ENCODE measurements at places on chromosomes 2 and 18. TPM values are rescaled to one million over a fixed set of nuclear protein-coding genes. Genes with fewer than 3 reads are reported as not detected.
A peak's percentile ranks its signal among the peaks of the same experiment; 100 is the strongest.

GRCh38 chr18:75562216-75562615, 134.7 kb upstream of the SMIM21 start:
- H3K27ac ChIP-seq: no peak overlapping the region
- no peak overlapping the region for H3K4me3 ChIP-seq
- H3K27me3 ChIP-seq: no peaks in the 10 kb centered on the region
- no peaks in the 10 kb centered on the region for H3K4me1 ChIP-seq
- H3K36me3 ChIP-seq: no peaks in the 10 kb centered on the region

GRCh38 chr2:12918138-12918834, 201.6 kb downstream of the TRIB2 start:
- H3K27me3 ChIP-seq: no peaks in the 10 kb centered on the region
- H3K4me1 ChIP-seq: no peaks in the 10 kb centered on the region
- no peak for DNase-seq
- H3K36me3 ChIP-seq: no peaks in the 10 kb centered on the region

- DNase-seq: no peak
- no peak overlapping the region for H3K27ac ChIP-seq
- peaks cover 14% of the 10 kb centered on the region for H3K4me1 ChIP-seq
Observed at GRCh38 chr2:38526195-38526594, 76.5 kb downstream of the HNRNPLL start.

- no peak overlapping the region for H3K27ac ChIP-seq
- H3K4me1 ChIP-seq: no peaks in the 10 kb centered on the region
- peaks cover 22% of the 10 kb centered on the region for H3K36me3 ChIP-seq
- no peaks in the 10 kb centered on the region for H3K27me3 ChIP-seq
Observed at GRCh38 chr18:62979176-62979575, 263.8 kb downstream of the PHLPP1 start.

- no peak for DNase-seq
- no peak overlapping the region for H3K4me3 ChIP-seq
- H3K27ac ChIP-seq: no peak overlapping the region
- H3K27me3 ChIP-seq: no peaks in the 10 kb centered on the region
- H3K36me3 ChIP-seq: no peaks in the 10 kb centered on the region
Observed at GRCh38 chr2:35976611-35977010, 379.0 kb upstream of the CRIM1 start.

GRCh38 chr2:142716463-142717242, 160.8 kb upstream of the KYNU start:
- H3K4me1 ChIP-seq: peaks cover 23% of the 10 kb centered on the region
- H3K36me3 ChIP-seq: no peaks in the 10 kb centered on the region
- no peak overlapping the region for H3K4me3 ChIP-seq
- no peak overlapping the region for H3K27ac ChIP-seq
- DNase-seq: peak; percentile 74
- H3K27me3 ChIP-seq: no peaks in the 10 kb centered on the region

DNA sequence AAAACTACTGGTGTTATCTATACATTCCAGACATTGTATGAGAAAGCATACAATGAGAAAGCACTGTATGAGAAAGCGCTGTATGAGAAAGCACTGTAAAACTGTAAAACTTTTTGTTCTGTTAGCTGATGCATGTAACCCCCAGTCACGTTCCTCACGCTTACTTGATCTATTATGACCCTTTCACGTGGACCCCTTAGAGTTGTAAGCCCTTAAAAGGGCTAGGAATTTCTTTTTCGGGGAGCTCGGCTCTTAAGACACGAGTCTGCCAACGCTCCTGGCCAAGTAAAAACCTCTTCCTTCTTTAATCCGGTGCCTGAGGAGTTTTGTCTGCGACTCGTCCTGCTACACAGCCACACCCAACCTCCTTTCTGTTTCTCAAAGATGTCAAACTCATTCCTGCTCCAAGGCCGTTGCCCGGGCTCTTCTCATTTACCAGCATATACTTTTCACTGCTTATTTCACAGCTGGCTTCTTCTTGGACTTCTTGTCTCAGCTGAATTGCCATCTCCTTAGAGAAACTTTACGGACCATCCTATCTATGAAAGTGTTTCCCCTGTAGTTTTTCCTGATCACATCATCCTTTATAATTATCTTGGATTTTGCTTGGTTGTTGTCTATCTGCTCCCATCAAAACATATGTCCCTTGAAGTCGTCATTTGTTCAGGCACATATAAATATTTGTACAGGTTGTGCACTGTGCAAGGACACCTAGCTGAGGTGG, 29.8 kb upstream of the YES1 start:
- H3K27me3 ChIP-seq: peaks cover 56% of the 10 kb centered on the region
- no peaks in the 10 kb centered on the region for H3K4me1 ChIP-seq
- no peak for DNase-seq

DNA sequence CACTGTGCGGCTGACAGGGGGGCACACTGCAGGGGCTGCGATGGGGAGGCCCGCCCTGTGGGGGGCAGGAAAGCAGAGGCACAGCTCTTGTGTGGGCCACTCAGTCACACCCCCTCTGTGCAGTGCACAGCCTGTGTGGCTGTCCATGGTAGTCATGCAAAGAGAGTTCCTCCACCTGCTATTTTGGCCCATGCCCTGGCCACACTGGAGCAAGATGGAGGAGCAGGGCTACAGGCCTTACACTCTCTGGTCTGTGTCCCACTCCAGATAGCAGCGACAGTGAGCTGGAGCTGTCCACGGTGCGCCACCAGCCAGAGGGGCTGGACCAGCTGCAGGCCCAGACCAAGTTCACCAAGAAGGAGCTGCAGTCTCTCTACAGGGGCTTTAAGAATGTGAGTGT, 28.5 kb upstream of the FAHD2A start:
- H3K27me3 ChIP-seq: no peaks in the 10 kb centered on the region
- H3K27ac ChIP-seq: no peak overlapping the region
- H3K36me3 ChIP-seq: no peaks in the 10 kb centered on the region

DNA sequence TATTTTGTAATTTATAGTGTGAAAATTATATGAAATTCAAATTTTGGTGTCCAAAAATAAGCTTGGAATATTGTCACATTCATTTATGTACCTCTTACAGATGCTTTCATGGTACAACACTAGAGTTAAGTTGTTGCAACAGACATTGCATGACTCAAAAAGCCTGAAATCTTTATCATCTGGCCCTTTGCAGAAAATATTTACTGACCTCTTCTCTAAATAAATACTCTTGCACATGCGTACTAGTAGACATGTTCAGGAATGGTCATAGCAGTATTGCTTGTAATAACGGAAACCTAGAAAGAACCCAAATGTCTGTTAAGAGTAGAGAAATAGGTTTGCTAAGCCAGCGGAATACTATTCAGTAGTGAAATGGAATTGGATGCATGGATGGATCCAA, 60.4 kb downstream of the GALNT1 start:
- no peak for DNase-seq

GRCh38 chr2:150575861-150576260, 88.4 kb upstream of the RND3 start:
- no peak for DNase-seq
- H3K4me3 ChIP-seq: no peak overlapping the region
- H3K27ac ChIP-seq: no peak overlapping the region
- no peaks in the 10 kb centered on the region for H3K4me1 ChIP-seq
- peaks cover 7% of the 10 kb centered on the region for H3K36me3 ChIP-seq

- H3K27me3 ChIP-seq: no peaks in the 10 kb centered on the region
- no peaks in the 10 kb centered on the region for H3K36me3 ChIP-seq
- no peak overlapping the region for H3K4me3 ChIP-seq
- H3K4me1 ChIP-seq: peaks cover 10% of the 10 kb centered on the region
- no peak for DNase-seq
Observed at GRCh38 chr2:159091976-159092375, 123.5 kb downstream of the TANC1 start.

DNA sequence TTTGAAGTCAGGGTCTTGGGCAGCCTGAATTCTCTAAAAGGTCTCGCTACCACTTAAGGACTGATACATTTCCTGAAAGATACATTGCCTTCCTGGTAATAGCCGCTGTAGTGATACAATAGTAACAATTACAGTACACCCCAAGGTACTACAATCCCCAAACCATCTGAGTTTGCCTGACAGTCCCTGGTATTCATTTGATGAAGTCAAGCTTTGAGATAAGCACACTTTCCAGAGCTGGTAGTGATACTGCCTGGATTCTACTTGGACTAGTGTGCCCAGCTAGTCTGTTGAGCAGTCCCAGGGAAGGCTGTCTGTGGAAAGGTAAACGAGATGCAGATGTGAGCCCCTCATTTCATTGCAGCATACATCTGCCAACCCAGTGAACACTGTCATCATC, 24.4 kb upstream of the ITGB6 start:
- no peak for DNase-seq
- H3K36me3 ChIP-seq: no peaks in the 10 kb centered on the region
- H3K4me1 ChIP-seq: peaks cover 10% of the 10 kb centered on the region

DNA sequence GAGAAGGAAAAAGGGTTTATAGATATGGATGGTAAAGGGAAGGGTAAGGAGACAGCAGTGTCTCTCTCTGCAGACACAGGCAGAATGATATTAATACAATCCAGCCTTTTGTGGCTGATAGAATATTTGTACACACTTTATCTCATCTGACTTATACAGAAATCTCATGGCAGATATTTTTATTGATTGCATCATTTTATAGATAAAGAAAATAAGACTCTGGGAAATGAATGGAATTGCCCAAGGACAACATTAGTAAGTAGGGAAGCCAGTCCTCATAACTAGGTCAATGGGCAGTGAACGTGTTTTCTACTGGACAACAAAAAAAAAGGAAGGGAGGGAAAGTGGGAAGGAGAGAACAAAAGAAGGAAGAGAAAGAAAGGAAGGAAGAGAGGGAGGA, 236.4 kb upstream of the EPHA4 start:
- no peaks in the 10 kb centered on the region for H3K36me3 ChIP-seq
- no peak overlapping the region for H3K4me3 ChIP-seq
- DNase-seq: no peak
- H3K27me3 ChIP-seq: no peaks in the 10 kb centered on the region

DNA sequence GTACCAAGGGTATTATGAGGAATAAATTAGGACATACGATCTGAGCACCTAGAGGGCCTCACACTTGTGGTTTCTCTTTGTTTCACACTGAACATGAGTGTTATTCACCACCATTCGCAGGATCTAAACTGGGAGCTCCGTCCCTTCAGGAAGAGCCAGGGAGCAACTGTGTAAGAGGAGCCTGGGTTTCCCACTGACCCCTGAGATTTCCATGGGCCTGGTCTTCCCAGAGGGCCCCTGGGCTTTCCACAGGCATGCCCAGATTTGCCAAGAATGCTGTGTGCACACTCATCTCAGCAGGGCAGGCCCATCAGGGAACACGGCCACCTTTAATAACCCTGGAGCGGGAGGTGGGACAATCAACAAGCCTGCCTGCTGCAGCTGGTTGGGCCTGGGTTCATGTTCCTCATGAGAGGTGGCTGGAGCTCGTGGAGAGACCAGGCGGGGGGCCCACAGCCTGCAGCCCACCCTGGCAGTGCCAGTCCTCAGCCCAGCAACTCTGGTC, 416.8 kb upstream of the MYT1L start:
- no peaks in the 10 kb centered on the region for H3K4me1 ChIP-seq
- H3K36me3 ChIP-seq: no peaks in the 10 kb centered on the region
- no peaks in the 10 kb centered on the region for H3K27me3 ChIP-seq
- no peak overlapping the region for H3K4me3 ChIP-seq

DNA sequence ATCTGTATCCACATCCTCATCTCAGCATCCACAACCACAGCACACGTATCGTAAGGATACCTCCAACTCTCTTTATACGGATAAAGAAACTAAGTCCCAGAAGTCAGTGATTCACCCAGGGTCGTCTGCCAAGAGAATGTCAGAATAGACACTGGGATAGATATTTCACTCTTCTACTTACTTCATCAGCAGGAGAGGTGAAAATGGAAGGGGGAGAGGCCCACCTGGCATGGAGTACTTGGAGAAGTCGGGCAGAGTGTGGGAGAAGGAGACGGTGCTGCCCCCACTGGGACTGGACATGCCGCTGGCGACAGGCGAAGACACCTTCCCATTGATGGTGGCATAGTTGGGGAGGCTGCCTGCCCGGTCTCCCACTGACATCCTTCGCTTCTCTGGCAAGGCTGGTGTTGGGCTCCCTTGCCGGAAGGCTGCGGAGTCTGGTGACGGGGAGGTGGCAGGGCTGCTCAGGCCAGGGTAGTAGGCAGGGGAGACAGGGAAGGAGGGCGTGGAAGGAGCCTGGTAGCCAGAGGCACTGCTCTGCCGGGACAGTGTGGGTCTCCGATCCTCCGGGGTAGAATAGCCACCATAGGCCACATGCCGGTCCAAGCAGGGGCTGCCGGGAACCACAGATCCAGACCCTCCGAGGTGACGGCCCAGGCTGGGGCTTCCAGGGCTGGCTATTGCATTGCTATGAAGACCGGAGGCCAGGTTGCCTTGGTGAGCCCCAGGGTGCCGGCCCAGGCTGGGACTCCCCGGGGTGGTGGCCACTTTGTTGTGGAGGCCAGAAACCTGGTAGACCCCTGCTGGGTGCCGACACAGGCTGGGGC, 185.1 kb downstream of the TNS1 start:
- no peaks in the 10 kb centered on the region for H3K27me3 ChIP-seq
- no peak for DNase-seq
- no peak overlapping the region for H3K27ac ChIP-seq
- H3K4me1 ChIP-seq: no peaks in the 10 kb centered on the region
- no peak overlapping the region for H3K4me3 ChIP-seq

- H3K4me1 ChIP-seq: peaks cover 11% of the 10 kb centered on the region
- H3K36me3 ChIP-seq: no peaks in the 10 kb centered on the region
- no peak overlapping the region for H3K4me3 ChIP-seq
- H3K27me3 ChIP-seq: peaks cover 28% of the 10 kb centered on the region
- no peak overlapping the region for H3K27ac ChIP-seq
Observed at GRCh38 chr2:176668912-176669311, 399.7 kb downstream of the MTX2 start.

DNA sequence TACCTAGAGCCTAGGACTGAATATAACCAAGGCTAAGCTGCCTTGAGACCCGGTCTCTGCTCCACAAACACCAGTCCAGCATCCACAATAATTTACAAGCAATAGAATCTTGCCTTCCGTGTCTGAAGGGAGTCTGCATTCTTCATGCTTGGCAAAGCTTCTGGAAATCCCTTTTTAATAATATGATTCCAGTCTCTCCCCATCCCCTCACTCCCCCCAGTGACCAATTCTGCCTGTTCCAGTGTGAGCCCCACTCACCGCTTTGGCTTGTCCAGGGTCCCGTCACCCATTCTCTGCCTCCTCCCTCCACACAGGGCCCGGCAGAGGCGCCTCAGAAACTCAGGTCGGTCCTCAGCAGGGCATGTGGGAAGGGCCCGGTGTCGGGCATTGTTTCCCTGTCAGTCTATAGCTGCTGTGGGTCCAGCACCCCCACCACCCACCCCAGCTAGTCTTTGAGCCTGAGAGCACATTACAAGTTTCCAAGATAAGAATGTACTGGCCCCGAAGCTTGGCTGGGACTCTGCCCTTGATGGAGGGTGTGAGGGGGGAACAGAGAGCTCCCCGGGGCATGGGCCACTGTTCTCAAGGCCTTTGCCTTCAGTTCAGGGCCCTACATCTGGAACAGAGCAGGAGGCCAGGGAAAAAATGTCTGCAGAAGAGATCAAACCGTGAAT, 129.7 kb upstream of the MYCN start:
- no peak overlapping the region for H3K4me3 ChIP-seq
- H3K27me3 ChIP-seq: no peaks in the 10 kb centered on the region
- H3K27ac ChIP-seq: no peak overlapping the region
- H3K4me1 ChIP-seq: peaks cover 36% of the 10 kb centered on the region
- no peak for DNase-seq
- no peaks in the 10 kb centered on the region for H3K36me3 ChIP-seq

Gene MC4R
- polyA plus RNA-seq: not detected

Gene ALPI
- not detected for polyA plus RNA-seq

Gene TRABD2A
- polyA plus RNA-seq: 5.5 TPM

Gene CFC1
- 0.28 TPM for polyA plus RNA-seq

Data from GM23338 (cell line).